ENCODE measurements at places on chromosomes 7 and 10.

DNA sequence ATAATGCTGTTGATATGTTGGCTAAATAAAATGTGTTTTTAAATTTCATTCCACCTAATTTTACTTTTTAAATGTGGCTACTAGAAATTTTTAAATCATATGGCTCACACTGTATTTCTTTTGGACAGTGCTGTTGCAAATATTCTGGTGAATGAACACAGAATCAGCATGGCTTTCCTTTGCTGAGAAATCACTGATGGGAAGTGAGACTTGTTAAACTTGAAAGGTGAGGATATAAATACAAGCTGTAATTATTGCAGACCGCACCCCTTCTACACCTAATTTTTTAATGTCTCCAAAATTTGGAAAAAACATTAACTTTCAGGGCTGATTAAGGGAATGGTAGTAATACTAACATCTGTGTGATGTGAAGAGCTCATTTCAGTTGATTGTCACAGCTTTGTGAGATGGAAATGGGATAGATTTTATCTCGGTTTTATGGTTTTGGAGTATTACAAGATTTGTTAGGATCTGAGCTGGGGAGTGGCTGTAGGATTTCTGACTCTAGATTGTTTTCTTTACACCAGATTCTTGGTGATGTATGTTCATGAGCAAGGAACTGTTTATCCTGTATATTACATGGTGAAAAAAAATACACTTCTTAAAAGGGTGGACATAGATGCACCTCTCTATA is 1.3 kb downstream of the MIOS start:
- no peak for DNase-seq

DNA sequence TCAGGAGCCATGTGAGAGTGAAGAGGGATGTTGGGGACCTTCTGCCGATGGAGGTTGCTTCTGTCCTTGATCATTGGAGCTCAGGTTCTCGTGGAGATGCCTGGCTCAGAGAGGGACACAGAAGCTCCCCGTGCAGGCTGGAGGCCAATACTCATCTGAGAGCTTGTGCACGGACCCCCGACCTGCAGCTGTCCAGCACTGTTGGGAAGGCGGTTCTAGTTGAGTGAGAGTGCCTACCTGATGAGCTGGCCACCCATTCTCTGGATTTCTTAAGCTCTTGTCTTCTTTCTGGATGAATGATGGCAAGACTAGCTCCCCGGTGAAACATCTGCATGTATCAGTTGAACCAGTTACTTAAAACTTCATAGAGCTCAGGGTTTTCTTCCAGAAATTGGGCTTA is 247.6 kb upstream of the MKI67 start:
- no peak for DNase-seq

DNA sequence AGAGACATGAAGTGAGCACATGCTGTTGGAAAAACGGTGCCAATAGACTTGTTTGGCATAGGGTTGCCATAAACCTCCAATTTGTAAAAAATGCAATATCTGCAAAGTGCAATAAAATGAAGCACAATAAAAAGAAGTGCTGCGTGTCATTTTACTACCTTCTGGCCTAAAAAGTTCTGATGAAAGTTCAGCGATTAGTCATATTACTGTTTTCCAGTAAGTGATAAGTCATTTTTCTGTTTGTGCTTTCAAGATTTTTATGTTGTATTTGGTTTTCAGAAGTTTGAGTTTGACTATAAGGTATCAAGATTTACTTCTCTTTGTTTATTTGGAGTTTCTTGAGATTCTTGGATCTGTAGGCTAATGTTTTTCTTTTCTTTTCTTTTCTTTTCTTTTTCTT is 16.8 kb downstream of the AOAH start:
- DNase-seq = no peak

- no peak for DNase-seq
These were observed 57.7 kb downstream of the FAM13C start for GRCh38 chr10:59304521-59305097.

- DNase-seq = no peak
These were observed 673.7 kb downstream of the MAGI2 start for GRCh38 chr7:78779788-78780187.

- DNase-seq = no peak
These were observed 7.3 kb upstream of the SNX13 start for GRCh38 chr7:17947620-17948019.

DNA sequence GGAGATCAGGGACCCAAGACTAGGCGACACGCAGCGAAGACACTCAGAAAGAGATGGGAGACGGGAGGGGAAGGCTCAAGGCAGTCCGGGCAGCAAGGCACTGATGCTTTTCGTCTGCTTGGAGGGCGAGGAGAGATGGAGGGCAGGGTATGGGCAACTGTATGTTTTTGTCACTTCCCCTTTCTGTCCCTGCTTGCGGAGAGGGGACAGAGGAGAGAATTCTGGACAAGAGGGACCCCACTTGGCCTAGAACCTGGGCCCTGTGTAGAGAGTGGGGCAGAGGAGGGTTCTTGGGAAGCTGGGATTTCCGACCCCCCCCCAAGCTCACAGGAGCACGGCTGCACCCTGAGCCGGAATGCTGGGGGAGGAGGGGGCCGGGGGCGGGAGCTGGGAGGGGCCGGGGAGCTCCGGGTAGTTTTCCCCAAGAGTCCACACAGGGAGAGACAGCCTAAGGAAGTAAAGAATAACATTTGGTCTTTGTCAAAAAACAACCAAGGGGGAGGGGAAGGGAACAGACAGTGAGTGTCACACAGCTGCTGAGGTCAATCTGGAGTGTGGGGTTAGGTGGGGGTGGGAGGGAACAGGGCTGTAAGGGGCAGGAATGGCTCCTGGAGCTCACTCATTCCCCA is 1.8 kb downstream of the LRCH4 start:
- no peak for DNase-seq

DNA sequence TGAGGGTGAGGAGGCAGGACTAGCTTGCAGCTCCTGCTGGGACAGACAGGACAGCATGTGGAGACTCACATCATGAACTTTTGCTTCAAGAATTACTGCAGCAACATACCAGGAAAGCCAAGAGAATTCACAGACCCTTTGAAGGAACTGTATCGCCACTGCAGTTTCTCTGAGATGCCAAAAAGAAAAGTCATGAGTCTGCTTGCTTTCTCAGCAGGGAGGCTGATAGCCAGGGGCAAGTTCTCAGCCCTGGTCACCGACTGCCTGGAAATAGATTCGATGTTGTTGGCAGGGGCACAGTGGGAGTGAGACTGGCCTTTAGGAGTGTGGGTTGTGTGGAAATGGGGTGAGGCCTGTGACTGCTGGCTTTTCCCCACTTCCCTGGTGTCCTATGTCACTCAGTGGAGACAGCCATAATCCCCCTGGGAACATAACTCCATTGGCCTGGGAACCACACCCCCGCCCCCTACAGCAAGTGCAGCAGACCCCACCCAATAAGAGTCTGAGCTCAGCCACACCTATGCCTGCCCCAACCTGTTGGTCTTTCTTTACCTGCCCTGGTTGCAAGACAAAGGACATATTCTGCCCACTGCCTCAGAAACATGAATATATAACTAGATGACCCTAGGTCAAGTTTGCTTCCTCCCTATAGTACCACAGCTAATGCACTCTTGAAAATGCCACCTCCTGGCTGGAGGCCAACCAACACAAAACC is 1.6 kb upstream of the SAMD9 start:
- no peak for DNase-seq

DNA sequence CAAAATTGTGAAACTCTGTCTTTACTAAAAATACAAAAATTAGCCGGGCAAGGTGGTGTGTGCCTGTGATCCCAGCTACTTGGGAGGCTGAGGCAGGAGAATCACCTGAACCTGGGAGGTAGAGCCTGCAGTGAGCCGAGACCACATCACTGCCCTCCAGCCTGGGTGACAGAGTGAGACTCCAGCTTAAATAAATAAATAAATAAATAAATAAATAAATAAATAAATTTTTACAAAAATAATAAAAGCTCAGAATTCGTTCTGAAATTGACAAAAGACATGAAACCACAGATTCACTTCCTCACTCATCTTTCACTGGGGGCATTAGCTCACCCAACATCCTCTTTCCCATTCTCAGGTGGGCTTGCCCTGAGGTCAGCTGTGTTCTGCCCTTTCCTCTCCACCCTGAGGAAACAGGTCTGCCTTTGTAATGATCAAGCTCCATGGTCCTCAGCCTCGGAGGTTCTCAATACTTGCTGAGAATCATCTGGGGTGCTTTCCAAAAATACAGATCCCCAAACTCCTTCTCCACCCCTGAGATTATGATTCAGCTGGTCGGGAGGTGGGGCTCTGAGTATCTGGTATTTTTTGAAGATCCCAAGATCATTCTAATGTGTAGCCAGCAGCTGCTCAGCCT is 29.2 kb upstream of the APBB1IP start:
- DNase-seq = no peak

- DNase-seq = no peak
These were observed 369.6 kb downstream of the FRMD4A start for GRCh38 chr10:13961097-13961496.

DNA sequence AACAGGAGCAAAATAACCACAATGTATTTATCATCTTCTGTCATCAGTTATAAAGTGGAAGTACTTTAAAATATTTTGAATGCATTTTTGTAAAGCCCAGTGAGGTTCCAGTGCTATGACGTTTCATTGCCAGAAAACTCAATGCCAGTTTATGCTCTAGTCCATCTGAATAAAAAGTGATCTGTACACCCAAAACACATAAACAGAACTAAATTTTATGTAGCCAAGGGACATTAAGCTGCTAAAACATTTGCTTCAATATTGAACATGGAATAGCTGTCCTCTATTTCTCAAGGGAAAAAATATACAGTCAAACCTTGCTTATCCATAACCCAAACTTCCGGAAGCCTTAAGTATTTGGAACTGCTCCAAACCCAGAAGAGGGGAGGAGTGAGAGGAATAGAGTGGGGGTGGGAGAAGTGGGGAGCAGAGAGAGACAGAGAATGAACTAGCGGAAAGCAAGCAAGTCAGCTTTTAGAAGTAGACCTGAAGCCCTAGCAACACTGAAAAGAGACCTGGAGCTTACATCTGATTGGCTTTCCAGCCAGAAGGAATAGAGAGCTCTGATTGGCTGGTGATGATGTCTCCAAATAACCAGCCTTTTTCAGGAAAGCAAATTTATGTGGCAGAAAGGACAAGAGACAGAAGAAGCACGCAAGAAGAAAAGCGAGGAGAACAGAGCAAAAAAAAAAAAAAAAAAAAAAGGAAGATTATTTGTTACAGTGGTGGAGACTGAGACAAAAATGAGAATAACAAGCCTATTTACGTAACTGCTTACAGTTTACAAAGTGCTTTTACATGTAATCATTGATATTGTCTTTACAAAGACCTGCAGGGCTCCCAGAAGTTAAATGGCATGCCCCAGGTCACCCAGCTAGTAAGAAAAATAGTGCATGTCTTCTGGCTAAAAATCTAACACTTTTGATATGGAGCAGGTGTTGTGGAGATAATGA is 196.0 kb downstream of the RNLS start:
- DNase-seq = no peak

DNA sequence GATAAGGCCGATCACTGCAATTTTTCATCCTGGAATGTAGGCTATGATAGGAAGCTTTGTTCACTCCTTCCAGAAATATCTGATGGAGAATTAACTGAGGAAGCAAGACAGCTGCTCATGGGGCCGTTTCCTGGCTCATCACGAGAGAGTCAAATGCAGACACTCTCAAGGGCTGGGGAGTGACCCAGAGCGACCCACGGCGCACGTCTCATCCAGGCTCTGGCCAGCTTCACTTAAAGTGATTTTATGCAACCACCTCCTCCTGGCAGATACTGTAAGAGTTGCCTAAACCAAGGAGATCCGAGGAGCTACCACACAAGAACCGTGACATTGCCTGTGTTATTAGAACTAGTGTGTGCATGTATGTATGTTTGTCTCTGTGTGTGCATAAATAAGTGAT is 530.8 kb downstream of the TCERG1L start:
- DNase-seq = no peak

- DNase-seq = no peak
These were observed 46.3 kb upstream of the ZNF800 start for GRCh38 chr7:127438836-127439235.

GRCh38 chr7:12635830-12636229 is 51.6 kb upstream of the ARL4A start:
- no peak for DNase-seq

GRCh38 chr7:117259615-117260014 is 63.2 kb downstream of the WNT2 start:
- DNase-seq = no peak

DNA sequence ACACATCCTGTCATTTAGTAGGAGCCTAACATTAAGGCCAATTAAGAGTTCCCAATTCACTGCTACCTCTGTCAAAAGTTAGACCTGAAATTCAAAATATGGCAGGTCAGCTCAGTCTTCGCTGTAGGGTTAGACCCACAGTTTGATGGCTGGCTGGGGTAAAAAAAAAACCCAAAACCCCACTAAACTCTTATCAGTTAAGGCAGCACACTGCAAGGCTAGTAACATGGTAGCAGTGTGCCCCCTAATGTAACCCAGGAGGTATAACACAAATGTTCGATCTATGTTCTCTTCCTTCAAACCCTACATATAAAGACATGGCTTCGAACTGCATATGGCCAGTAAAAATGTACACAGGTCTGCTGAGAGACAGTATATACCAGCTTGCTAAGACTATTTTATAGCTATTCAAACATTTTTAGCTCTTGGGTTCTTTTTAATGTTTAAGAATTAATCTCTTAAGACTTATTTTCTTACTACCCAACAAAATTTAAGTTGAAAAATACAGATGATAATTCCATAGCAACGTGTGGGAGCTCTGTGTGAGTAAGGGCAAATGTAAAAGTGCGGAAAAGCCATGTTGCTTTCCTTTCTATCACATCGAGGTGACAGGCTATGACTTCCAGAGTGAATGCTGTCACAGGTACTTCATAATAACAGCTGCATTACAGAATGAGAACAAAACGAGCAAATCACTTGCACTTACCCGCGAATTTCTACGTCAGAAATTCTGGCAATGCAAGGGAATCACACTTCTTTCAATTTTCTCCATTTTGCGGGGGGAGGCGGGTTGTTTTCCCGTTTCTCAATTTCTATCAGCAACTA is 168.4 kb upstream of the IMMP2L start:
- no peak for DNase-seq

DNA sequence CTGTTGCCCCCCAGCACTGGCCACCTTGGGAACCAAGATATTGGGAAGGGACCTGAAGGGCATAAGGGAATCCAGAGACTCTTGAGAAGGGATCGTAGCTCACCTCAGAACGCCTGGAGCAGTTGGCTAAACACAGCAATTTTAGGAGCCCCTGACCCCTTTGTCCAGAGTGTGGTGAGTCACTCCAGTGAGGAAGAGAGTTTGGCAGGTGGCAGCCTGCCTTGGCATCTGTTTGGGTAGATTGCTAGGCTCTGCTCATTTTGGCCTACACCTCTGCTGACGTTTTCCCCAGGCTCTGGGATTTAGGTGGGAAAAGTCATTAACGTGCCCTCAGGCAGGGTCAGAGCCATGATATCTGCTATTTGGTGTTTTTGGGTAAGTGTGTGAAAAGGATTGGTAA is 100.6 kb downstream of the GRB10 start:
- no peak for DNase-seq

All from T follicular helper cell (primary cell).